ENCODE measurements at places on chromosomes 3 and 15. TPM values are rescaled to one million over a fixed set of nuclear protein-coding genes. Genes with fewer than 3 reads are reported as not detected.

The GOLGA6L22 gene
- not detected for total RNA-seq

The GPX1 gene
- 326 TPM for total RNA-seq

The SCAANT1 gene
- not detected for total RNA-seq

The RHOV gene
- total RNA-seq = not detected

The NR2E3 gene
- total RNA-seq = not detected

The EBLN2 gene
- total RNA-seq = 15.8 TPM

The SLC9C1 gene
- not detected for total RNA-seq

The NOX5 gene
- total RNA-seq = not detected

The GPR149 gene
- not detected for total RNA-seq

The SIAH2 gene
- total RNA-seq = 70.9 TPM

- no peak for DNase-seq
Observed at GRCh38 chr3:66475386-66476020, 25.3 kb downstream of the LRIG1 start.

GRCh38 chr3:138389841-138390581 is 41.6 kb downstream of the MRAS start:
- no peak for DNase-seq

GRCh38 chr3:114418107-114418506 is 124.3 kb downstream of the TIGIT start:
- DNase-seq = no peak

- no peak for DNase-seq
Observed at GRCh38 chr3:45204136-45204535, 22.0 kb downstream of the TMEM158 start.

- DNase-seq = no peak
Observed at GRCh38 chr3:193556841-193557240, 2.1 kb upstream of the ATP13A4 start.

DNA sequence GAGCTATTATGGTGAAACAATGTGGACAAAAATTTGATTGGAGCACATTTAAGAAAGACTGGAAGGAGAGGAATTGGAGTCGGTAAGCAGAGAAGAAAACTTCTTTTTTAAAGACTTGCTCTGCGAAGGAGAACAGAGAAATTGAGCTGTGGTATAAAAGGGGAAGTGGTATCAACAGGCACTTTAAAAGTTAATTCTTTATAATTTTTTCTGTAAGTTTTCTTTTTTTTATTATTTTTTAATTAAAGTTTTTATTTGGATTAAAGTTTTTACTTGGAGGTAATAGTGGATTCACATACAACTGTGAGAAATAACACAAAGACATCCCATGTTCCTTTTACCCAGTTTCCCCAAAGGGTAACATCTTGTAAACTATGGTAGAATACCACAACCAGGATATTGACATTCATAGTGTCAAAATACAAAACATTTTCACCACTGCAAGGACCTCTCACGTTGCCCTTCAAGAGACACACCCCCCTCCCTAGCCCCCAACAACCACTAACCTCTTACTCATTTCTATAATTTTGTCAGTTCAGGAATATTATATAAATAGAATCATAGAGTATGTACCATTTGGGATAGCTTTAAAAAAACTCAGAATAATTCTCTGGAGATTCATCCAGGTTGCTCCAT is 33.8 kb upstream of the XIRP1 start:
- no peak for DNase-seq

- DNase-seq = no peak
Observed at GRCh38 chr3:68997887-68998286, 15.6 kb downstream of the EOGT start.

DNA sequence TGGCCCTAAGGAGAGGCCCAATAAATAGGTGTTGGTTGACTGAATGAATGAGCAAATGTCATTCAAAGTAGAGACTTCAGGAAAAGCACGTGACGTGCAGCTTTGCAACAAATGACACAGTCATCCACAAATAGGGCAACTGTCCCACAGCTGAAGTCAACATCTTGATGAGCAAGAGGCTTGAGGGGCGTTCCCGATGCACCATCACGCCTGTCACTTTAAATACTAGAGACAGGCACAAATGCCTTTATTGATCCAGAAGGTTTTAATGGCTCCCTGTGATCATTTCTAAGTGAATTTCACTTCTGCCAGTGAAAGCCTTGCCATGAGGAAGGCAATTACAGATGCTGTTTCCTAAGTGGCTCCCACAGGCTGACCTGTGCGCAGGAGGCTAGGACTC is 43.6 kb downstream of the ABTB1 start:
- no peak for DNase-seq

GRCh38 chr3:75001330-75001729 is 386.9 kb upstream of the CNTN3 start:
- DNase-seq = no peak

- DNase-seq = no peak
Observed at GRCh38 chr15:89144491-89144890, 56.2 kb downstream of the ABHD2 start.

- no peak for DNase-seq
Observed at GRCh38 chr3:72018343-72018984, 233.5 kb upstream of the PROK2 start.

DNA sequence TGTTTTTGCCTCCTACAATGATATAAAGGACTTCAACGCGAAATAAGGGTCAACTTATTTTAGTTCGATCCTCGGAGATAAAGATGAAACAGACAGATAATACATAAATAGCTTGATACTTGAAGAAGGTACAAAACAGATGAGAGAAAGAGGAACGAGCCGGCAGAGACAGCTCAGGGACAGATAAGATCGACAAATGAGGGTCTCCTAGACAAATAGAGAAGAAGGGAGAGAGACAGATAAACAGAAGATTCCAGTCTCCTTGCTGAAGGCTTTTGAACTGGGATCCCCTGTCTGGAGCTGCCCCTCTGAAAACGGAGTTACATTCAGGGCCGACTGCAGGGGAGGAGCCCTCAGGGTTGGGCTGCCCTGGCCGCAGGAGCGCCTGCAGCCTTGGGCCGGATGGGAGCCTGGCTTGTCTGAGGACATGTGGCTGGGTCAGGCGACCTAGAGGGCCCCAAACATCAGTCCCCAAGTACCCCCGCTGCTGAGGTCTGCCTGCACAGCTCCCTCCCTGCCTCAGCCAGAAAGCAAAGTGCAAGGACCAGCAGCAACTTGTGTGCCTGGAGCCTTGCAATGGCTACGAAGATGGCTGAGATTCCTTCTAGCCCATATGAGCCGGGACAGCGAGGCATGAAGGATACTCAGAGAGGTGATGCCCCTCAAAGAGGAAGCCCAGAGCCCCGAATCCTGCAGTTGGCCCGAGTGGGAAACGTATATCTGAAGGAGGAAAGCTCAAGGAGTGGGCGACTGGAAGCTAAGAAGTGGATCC is 926 bp upstream of the SKOR1 start:
- DNase-seq = no peak

- DNase-seq = no peak
Observed at GRCh38 chr15:42741710-42742109, 4.8 kb upstream of the CDAN1 start.

All from T-helper 17 cell (primary cell).